PC-9 (cell line): ENCODE measurements at places on chromosomes 7 and 10. TPM values are rescaled to one million over a fixed set of nuclear protein-coding genes. Genes with fewer than 3 reads are reported as not detected.

CCNY gene
- total RNA-seq, result 54.9 and 69.5 TPM in 2 replicates

LRMDA gene
- total RNA-seq, result not detected in 2 replicates

IFIT1 gene
- total RNA-seq, result 3.4 TPM in 2 replicates

TMEM270 gene
- 0.48 and 0.72 TPM in 2 replicates for total RNA-seq

AGR2 gene
- total RNA-seq, result 34.2 and 76.1 TPM in 2 replicates

DNA sequence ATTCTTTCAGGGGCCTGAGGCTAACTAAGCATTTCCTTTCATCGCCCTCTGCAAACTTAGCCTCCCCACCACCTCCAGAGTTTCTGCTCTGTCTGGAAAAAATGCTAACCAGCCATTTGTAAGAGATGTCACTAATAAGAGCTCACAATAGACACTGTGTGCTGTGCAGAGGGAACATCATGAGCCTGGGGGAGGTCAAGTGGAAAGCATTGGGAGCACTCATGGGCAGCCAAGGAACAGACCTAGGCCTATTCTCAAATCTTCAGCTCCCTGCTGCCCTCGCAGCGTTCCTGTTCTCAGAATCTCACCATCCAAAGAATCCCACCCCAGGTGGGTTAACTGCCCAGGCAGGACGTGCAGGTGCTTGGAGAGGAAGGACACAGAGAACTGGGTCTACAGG, 27.1 kb upstream of the GPAM start:
- DNase-seq, result no peak

GRCh38 chr10:69014171-69014570, 25.6 kb downstream of the KIFBP start:
- no peak for DNase-seq

GRCh38 chr7:13532028-13532753, 457.3 kb downstream of the ETV1 start:
- DNase-seq, result no peak

HPS6 gene
- 12.5 and 16.9 TPM in 2 replicates for total RNA-seq

DNA sequence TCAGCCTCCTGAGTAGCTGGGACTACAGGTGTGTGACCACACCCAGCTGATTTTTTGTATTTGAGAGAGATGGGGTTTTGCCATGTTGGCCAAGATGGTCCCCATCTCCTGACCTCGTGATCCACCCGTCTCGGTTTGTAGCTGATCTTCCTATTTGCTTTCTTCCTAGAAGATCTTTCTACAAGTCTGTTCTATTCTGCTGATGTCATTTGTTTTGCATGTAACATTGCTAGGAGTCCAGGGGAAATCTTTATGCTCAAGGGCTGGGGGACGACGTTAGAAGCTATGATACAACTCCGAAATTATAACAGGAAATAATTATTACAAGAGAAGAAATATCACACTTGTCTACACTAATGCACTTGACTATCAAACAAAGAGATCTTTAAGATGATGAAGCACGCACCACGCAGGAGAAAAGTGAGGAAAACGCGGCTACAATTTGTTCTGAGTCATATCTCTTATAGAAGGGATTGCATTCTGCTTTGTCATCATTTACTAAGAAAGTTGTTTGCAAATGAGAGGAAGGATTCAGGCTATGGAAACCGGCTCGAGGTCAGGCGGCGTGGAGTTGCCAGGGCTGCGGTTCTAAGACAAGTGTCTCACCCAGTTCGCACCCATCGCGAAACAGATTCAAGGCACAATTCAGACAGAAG, 103.0 kb upstream of the CARD11 start:
- DNase-seq, result peak; percentile 91

- DNase-seq, result no peak
Measured at GRCh38 chr10:113552014-113552413, 839 bp upstream of the HABP2 start.

DNA sequence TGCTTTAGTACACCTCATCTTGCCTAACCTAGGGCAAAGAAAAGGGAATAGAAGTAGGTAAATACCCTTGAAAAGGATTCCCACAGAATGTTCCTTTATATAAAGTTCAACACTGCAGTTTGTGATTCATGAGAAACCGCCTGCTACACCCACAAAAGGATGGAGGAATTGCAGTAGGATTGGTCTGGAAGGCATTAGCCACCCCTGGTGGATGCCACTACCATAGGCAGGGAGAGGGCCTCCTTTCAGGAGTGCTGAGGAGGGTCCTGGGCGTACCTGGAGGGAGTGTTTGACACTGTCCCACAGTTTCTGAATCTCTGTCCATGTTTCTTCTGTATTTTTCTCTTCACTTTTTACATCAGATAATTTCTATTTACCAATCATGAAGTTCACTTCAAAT, 221.8 kb upstream of the TMEM72 start:
- no peak for DNase-seq

- DNase-seq, result no peak
Measured at GRCh38 chr7:40382145-40382544, 247.3 kb downstream of the SUGCT start.

DNA sequence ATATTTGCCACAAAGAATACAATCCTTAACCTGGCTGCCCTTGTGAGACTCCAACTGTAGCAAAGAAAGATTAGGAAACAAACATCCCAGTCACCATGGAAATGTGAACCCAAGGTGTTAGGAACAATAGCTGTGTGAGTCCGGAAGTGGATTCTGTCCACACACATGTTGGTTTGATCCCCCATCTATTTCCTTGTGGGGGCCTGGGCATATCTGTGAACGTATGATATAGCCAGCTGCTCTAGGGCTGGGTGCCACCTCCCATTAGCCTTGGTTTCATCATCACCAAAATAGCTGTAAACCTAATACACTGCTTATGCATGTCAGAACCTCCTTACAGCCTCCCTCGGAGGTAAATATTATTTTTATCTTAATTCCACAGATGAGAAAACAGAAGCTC, 26.4 kb downstream of the GRK5 start:
- no peak for DNase-seq

DNA sequence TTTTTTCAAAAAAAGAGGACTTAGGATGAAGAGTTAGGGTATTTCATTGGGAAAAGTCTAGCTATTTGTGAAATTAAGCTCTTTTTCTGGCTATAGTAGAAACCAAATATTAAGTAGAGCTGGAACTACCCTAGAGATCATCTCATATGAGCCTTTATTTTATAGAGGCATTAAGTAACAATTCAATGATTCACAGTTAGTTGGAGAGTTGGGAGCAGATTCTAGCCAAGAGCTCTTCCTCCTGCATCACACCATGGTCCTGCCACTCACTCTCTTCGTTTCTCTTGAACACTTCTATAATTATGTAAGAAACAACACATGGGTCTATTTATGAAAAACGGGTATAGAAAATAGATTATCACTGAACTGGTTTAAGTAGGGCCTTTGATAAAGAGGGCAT, 76.1 kb upstream of the ANK3 start:
- DNase-seq, result no peak

DNA sequence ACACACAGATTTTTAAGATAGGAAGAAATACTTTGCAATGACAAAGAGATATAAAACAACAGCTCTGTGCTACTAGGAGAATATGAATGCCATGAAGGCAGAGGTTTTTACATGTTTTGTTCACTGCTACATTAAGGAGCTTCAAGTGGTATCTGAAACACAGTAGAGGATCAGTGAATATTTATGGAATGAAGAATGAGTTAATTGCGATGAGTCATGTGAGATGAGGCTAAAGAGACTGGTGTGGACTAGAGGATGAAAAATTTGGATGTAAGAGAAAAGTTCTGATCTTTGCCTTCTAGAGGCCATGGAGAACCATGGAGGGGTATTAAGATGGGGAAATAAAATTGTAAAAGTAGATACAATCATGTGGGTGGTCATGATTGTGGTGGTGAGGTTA, 434.2 kb downstream of the PHTF2 start:
- DNase-seq, result no peak

ACSM6 gene
- not detected in 2 replicates for total RNA-seq

VGF gene
- total RNA-seq, result 2.1 and 2.3 TPM in 2 replicates

- DNase-seq, result no peak
Measured at GRCh38 chr7:47444376-47445098, 137.4 kb downstream of the TNS3 start.

DNA sequence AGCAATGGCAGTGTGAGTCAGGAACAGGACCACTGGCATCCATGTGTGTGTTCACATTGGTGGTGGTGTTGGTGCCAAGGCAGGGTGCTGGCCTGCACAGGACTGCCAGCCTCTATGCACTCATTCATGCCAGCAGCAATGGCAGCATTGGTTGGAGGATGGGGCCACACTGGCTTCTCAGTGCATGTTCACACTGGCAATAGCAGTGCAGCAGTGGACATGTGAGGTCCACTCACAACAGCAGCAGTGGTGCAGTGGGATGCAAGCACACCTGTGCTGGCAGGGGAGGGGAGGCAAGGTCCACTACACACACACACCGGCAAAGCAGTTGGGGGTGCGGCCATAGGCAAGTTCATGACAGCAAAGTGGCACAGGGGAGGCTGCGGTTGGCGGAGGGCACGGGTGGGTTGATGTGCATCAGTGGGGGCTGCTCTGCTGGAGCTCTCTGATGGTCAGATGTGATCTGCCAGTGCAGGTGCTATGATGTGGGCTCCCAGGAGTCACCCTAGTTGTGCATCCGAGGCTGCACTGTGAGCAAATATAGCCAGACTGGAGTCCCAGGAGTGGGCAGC, 57.8 kb upstream of the TNKS2 start:
- no peak for DNase-seq

DNA sequence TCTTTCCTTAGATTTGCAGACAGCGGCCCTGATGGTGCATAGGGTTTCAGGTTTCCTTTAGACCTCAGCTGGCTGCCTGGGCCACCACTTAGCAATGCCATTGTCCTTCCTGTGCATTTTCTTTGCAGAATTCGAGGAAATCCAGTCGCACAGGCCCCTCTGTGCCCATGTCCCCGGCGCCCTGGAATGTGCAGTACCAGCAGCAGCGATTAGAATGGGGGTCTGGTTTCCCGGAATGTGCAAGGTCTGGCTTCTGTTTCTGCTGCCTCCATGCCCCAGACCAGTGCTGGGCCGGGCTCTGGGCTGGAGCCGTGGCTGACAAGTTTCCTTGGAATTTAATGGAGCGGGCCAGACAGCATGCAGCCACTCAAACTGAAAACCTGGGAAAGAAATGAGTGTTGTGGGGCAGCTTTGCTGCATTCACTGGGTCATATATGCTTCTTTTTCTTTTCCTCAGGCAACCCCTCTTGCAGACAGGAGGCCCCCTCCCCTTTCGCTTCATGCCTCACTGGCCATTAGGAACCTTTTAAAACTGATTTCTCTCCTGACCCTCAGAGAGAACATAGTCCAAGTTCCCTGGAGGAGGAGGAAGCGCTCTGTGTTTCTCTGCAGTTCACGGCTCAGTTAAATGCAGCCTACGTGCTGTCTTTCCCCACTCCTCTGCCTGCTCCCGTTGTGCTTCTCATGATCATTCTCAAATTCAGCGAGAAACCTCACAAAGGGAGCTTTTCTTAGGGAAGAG, 14.4 kb downstream of the HTRA1 start:
- DNase-seq, result no peak

LIPF gene
- total RNA-seq, result not detected in 2 replicates

MMD2 gene
- total RNA-seq, result not detected in 2 replicates

ZNF248 gene
- total RNA-seq, result 10.7 and 15.1 TPM in 2 replicates

DNA sequence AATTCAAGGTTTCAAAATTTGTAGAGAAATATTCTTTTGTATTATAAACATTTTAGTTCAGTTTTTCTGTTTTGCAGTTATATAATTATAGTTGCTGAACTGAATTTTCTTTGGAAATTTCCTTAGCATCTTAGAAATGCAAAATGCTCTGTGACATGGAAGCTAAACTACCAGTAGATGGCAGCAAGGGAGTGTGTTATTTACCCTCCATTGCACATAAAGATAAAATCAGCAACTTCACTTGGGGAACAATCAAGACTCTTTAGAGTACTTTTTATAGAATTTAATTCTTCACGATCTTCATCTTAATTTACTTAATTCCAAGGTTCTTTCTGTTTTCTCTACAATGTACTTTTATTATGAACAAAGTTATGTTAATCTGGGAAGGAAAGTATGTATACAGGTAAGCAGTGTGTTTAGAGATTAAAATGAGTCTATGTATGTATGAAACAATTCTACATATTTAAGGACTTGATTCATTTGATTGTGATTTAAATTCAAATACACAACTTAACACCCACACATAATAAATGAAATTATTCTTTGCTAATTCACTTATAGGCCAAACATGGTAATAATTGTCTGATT, 404.2 kb downstream of the THSD7A start:
- DNase-seq, result peak; percentile 54

AGMO gene
- not detected in 2 replicates for total RNA-seq

- no peak for DNase-seq
Measured at GRCh38 chr7:45579391-45579801, 5.2 kb downstream of the ADCY1 start.

- no peak for DNase-seq
Measured at GRCh38 chr7:89771003-89771636, 383.1 kb upstream of the STEAP1 start.

DNA sequence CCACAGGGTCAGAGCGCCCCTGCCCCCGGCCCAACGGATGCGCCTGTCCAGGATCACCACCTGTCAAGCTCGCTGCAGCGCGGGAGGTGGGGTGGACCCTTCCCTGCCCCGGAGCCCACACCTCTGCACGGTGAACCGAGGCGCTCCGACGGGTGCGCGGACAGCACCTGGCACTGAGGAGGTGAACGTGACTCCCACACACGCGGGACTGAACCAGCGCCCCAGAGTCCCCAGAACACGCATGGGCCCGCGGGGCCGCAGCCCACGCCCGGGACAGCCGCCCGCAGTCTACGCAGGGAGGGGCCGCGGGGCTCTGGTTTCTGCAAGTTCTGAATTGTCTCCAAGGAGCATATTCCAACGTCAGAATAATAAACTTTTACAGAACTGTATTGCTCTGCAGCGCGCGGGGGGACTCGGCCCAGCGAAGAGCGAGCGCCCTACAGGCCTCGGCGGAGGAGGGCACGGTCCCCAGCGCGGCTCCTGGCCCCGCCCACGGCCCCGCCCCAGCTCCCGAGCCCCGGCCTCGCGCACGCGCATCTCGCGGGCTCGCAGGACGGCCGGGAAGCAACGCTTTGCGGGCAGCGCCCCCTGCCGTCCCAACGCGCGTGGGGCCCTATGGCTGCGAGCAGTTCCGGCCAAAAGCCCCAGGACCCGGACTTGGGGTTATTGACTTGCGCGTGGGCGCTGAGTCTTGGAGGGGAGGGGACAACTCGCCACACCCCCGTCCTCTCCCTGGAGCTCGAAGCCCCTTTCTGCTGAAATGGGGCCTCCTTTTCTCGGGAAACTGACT, 29.7 kb downstream of the OAT start:
- DNase-seq, result peak; percentile 55
